ENCODE measurements at places on chromosomes 6 and 20. TPM values are rescaled to one million over a fixed set of nuclear protein-coding genes. Genes with fewer than 3 reads are reported as not detected.

The OVOL2 gene
- not detected for total RNA-seq

DNA sequence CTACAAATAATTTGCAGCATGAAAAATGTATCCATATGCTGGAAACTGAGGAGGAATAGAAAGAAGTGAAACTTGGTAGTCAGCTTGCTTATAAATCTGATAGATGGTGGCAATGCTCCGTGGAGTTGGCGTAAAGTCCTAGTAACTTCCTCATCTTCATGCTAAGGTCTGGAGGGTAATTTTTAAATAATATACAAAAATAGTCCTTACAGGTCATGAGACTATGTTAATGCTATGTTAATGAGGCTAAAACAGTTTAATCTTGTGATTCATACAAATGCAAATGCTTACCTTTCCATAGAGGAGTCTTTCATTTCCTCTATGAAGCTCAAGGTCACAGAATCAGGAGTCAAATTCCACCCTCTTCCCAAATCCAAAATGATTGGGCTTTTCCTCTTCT is 9.4 kb upstream of the CRIP3 start:
- DNase-seq: no peak
- no peak overlapping the region for H3K4me3 ChIP-seq
- no peak overlapping the region for H3K27ac ChIP-seq
- H3K27me3 ChIP-seq: no peaks in the 10 kb centered on the region

DNA sequence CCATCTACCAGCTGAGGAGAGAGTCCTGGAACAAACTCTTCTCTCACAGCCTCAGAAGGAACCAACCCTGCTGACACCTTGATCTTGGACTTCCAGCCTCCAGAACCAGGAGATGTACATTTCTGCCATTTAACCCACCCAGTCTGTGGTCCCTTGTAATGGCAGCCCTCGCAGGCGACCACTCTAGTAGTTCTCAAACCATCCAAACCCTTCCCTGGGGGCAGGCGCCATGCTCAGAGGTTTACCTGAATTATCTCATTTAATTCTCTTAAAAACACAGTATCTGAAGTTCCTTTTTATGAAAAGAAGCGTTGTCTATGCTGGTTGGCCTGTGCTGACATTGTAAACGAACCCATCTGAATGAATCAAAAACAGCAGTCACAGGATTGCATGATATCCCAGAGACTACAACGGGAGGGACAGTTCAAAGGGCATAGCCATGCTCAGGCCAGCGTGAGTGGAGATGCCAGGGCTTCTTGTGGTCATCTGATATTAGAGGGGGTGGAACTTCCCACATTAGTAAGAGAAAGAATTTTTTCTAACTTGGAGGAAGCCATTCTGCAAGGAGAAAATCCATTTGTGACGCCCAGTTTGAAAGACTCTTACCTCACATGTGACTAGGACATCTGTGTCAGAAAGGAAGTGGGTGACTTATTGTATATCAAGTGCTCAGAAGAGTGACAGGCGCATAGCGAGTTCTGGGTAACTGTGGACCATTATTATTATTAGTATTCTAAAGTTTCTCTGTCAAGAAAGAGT is 17.2 kb upstream of the TAGAP start:
- H3K27ac ChIP-seq: peak overlapping the region; percentile 99
- H3K27me3 ChIP-seq: no peaks in the 10 kb centered on the region
- H3K4me3 ChIP-seq: peak overlapping the region; percentile 88
- DNase-seq: peak; percentile 68

GRCh38 chr6:167856999-167857660 is 30.4 kb downstream of the AFDN start:
- H3K27me3 ChIP-seq: peaks cover 32% of the 10 kb centered on the region
- no peaks in the 10 kb centered on the region for H3K36me3 ChIP-seq
- peaks cover 3% of the 10 kb centered on the region for H3K4me1 ChIP-seq
- H3K4me3 ChIP-seq: no peak overlapping the region
- H3K27ac ChIP-seq: no peak overlapping the region

The SIGLEC1 gene
- 0.08 TPM for total RNA-seq

- H3K27ac ChIP-seq: no peak overlapping the region
- H3K27me3 ChIP-seq: no peaks in the 10 kb centered on the region
- no peak overlapping the region for H3K4me3 ChIP-seq
These were observed 64.9 kb downstream of the SLC24A3 start for GRCh38 chr20:19277381-19277780.

The HLA-DMB gene
- total RNA-seq: 17.8 TPM

- H3K27ac ChIP-seq: no peak overlapping the region
- no peak overlapping the region for H3K4me3 ChIP-seq
- no peaks in the 10 kb centered on the region for H3K36me3 ChIP-seq
- H3K27me3 ChIP-seq: no peaks in the 10 kb centered on the region
- H3K4me1 ChIP-seq: no peaks in the 10 kb centered on the region
- no peak for DNase-seq
These were observed 180.9 kb downstream of the KIF16B start for GRCh38 chr20:16392346-16392745.

The TENT5A gene
- total RNA-seq: 8.6 TPM

DNA sequence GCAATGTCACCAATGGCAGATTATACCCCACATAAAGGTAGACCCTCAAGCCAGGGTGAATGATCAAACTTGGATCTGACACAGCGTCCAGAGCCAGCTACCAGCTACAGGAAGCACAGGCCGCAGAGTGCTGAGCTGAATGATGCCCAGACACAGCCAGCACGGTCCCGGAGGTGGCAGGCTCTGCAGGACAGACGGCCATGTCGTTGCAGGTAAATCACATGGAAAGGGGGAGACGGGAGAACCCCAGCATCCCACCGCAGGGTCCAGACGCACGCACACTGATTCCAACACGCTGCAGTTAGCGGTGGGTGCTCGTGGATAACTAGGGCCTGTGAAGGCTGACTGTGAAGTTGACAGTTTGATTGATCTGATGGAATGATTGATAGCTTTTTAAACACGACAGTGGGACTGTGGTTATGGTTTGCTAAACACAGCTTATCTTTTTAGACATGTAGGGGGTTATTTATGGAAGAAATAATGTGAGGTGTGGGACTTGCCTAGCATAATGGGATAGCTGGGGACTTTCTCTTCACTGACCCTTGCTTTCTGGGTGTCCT is 228.5 kb downstream of the ERMARD start:
- H3K4me1 ChIP-seq: peaks cover 16% of the 10 kb centered on the region
- peaks cover 10% of the 10 kb centered on the region for H3K27me3 ChIP-seq
- H3K27ac ChIP-seq: no peak overlapping the region
- H3K36me3 ChIP-seq: no peaks in the 10 kb centered on the region
- no peak overlapping the region for H3K4me3 ChIP-seq

The SUMO4 gene
- 9.0 TPM for total RNA-seq

DNA sequence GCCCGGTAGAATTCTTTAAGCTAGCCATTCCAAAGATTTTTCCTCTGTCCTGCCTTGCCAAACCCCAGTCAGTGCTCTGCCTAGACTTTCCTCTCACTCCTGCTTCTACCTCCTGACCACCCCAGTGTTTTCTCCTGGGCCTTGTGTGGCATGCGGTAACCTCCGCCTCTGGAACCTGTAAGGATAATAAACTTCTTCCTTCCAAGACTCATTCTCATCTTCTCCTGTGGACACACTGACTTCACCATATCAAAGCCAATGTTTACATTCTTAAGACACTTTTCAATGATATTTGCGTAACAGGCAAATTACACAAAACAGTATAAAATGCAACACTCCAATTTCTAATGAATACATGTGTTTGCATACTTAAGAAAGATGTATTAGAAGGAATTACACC is 354.6 kb downstream of the RNF144B start:
- H3K4me1 ChIP-seq: no peaks in the 10 kb centered on the region
- H3K27me3 ChIP-seq: no peaks in the 10 kb centered on the region
- no peak overlapping the region for H3K4me3 ChIP-seq
- no peak for DNase-seq
- no peaks in the 10 kb centered on the region for H3K36me3 ChIP-seq

DNA sequence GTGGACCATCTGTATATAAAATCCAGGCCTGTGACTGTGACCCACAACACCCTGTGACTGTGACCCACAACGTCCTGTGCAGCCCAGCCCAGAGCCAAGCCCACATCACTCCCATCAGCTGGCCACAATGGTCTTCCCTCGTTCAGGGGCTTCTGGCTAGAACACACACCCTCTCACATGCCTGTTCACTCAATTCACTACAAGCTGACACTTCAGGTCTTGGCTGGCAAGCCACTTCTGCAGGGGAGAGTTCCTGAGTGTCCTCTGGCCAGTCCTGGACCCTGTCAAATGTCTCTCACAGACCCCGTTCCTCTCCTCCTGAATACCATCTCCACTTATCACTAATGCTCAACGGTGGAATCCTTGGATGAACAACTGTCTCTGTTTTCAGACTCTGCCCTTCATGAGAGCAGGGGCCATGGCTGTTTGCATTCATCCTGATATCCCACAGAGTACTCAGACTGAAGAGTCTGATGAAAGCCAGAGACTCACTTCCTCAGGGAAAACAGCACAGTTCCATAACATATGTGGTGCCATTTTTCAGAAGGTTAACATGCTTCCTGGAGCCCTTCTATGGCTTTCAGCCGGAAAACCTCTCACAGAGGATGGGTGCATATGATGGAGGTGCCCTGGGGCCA is 56.0 kb downstream of the MYH7B start:
- H3K27me3 ChIP-seq: no peaks in the 10 kb centered on the region
- H3K27ac ChIP-seq: peak overlapping the region; percentile 53
- DNase-seq: no peak

DNA sequence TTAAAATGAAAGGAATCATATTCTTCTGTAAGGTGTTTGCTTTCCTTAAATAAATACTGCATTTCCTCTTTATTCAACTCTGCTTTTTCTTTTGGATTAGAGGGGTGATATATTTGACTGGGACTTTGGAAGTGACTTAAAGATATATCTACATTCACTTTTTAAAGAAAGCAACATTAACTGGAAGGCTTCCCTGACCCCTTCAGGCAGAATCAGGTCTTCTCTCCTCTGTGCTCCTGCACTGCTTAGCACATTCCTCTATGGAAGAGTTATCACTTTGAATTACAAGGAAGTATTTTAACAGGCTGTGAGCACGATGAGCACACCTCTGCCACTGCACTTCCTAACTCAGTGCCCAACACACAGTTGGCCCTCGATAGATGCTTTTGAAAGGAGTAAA is 59.2 kb upstream of the POU3F2 start:
- no peak for DNase-seq
- peaks cover 8% of the 10 kb centered on the region for H3K27me3 ChIP-seq
- no peak overlapping the region for H3K4me3 ChIP-seq
- H3K4me1 ChIP-seq: no peaks in the 10 kb centered on the region
- H3K27ac ChIP-seq: no peak overlapping the region

GRCh38 chr6:2245103-2245876 is at the start of gene GMDS:
Gene GMDS (minus strand): TSS chr6:2245605.
- peak; percentile 91 for DNase-seq
- H3K36me3 ChIP-seq: no peaks in the 10 kb centered on the region
- H3K27ac ChIP-seq: peak within 1 kb of the TSS; percentile 94

DNA sequence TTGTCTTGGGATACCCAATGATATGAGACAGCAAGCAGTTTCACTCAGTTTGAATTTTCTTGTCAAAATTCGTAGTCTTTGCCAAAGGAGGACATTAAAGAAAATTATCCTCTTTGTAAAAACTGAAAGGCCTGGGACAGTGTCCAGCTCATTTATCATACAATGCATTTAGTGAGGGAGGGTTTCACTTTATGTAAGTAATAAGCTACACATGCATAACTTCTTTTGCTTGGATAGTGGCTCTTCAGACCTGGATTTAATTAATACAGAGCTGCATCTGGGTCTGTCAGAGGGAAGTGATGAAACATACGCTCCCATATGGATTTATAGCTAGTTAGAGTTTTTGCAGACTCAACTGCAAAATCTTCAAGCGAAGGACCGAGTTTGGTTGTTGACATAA is 175.6 kb downstream of the PHACTR1 start:
- no peaks in the 10 kb centered on the region for H3K36me3 ChIP-seq
- H3K4me1 ChIP-seq: no peaks in the 10 kb centered on the region
- peaks cover 16% of the 10 kb centered on the region for H3K27me3 ChIP-seq

- peak overlapping the region; percentile 53 for H3K27ac ChIP-seq
- peaks cover 33% of the 10 kb centered on the region for H3K4me1 ChIP-seq
- H3K4me3 ChIP-seq: peak overlapping the region; percentile 31
- DNase-seq: peak; percentile 87
These were observed 44.2 kb downstream of the ZNF831 start for GRCh38 chr20:59207742-59208357.

GRCh38 chr6:113842165-113842564 is 15.0 kb upstream of the MARCKS start:
- H3K27ac ChIP-seq: no peak overlapping the region
- DNase-seq: no peak
- H3K4me3 ChIP-seq: no peak overlapping the region
- no peaks in the 10 kb centered on the region for H3K36me3 ChIP-seq

- H3K4me3 ChIP-seq: no peak overlapping the region
- peaks cover 28% of the 10 kb centered on the region for H3K4me1 ChIP-seq
- no peak overlapping the region for H3K27ac ChIP-seq
These were observed 5.4 kb downstream of the CITED2 start for GRCh38 chr6:139369068-139369467.

The VIP gene
- total RNA-seq: not detected

DNA sequence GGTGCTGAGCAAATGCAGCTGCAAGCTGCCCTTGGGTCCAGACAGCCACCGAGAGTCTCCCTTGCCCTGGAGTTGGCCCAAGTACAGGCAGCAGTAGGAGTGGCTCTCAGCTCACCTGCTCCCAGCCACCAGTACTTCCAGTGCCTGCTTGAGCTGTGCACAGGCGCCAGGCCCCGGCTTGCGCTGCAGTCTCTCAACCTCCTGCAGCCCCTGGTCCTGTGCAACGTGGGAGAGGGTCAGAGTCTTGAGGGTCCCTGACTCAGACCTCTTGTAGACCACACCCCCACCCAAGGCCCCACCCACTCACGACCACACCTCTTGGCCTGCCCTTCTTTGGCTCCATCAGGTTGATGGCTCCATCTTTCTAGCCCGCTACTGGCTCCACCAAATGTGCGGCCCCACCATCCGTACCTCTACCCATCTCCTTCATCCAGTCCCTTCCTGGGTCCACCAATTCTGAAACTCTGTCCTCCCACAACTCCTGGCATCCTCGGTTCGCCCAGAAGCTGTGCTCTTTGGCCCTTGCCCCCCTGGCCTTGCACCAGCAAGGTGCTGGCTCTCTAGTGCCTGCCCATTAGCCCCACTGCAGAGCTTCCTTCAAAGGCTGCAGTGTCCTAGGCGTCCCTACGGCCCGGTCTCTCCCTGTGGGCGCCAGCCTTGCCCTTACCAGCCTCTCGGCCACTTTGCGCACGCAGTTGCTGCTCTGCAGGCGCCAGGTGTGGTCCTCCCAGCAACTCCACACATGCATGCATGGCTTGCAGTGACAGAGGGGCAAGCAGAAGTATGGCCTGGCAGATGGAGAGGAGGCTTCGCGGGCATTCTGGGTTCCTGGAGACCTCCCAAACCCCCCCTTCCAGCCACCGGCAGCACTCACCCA is 16.5 kb upstream of the SPAG4 start:
- no peaks in the 10 kb centered on the region for H3K36me3 ChIP-seq
- peaks cover 9% of the 10 kb centered on the region for H3K4me1 ChIP-seq
- no peak for DNase-seq
- no peak overlapping the region for H3K4me3 ChIP-seq
- H3K27ac ChIP-seq: no peak overlapping the region

DNA sequence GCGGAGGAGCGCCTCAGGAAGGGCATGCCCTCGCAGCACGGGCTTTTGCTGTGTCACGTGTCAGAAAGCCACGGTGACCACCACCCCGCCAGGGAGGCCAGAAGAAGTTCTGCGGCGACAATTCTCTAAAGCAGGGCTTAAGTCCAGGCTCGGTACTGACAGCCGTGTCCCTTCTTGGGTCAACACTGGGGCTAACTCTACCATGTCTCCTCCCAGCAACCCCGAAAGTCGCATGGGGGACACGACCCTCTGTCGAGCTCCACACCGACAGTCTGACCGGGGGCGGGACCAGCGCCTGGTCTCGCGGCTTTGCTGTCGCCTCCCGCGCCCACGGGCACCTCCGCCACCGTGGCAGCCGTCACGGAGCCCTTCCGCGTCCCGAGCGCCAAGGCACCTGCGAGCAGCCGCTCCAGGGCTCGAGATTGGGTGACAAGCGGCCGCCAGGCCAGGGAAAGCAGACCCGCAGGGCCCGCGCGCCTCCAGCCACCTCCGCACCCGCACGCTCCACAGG is 534 bp downstream of the NANP start:
- H3K27me3 ChIP-seq: no peaks in the 10 kb centered on the region
- peaks cover 9% of the 10 kb centered on the region for H3K36me3 ChIP-seq
- peak overlapping the region; percentile 95 for H3K27ac ChIP-seq
